ENCODE measurements at places on chromosomes 5 and 9. TPM values are rescaled to one million over a fixed set of nuclear protein-coding genes. Genes with fewer than 3 reads are reported as not detected.

DMRT2 gene
- not detected for total RNA-seq

PCDHGA2 gene
- not detected for total RNA-seq

NRARP gene
- 0.88 TPM for total RNA-seq

DNA sequence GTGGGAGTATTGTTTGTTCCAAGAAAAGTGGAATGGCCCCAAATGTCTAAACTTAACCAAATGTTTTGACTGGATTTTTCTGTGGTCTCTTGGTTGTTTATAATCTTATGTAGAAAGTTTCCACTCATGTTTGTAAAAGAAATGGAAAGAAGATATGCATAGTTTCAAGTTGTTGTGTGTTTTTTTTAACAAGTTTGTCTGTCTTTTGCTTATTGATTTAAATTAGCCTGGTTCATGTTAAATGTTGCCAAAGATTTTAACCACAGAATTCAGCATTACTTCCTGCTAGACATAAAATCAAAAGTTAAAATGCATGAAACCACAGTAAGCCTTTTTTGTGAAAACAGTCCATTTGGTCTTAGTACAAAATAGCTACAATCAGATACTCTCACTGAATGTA is 14.0 kb downstream of the PPWD1 start:
- no peak for DNase-seq

- DNase-seq, result peak; percentile 92
These were observed 2.1 kb upstream of the ANXA2R start for GRCh38 chr5:43042176-43042625.

DNA sequence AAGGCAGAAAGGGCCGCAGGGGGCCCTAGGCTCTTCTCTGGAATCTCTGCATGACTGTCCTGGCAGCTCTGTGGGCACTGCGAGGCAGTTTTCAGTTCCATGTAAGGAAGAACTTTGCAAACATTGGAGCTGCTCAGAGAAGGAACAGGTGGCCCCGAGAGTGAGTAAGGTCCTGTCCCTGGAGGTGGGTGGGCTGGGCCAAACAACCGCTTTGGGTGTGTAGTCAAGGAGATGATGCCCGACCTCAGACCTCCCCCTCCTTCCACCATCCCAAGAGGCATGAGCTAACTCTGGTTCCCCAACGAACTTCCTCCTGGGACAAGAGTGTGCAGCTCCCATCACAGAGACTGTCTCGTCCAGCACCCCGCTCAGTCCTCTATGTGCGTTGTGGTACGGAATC is 20.5 kb downstream of the CSF1R start:
- no peak for DNase-seq

DNA sequence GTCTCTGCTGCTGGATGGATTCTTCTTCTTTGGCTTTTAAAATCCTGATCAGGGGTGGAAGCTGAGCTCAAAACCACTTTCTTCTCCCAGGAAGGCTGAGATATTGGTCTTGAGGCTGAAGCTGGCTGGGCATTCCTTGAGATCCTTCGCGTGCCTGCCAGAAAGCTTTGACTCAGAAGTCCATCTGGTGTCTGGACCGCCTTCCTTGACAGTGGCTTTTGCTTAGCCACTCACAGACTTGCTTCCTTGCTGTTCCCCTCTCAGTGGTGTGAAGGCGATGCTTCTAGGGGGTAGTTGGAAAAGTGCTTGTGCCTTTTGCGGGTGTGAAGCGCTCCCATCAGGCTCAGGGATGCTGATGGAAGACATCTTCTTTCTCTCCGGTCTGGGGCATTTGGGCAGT is 45.9 kb downstream of the RGS3 start:
- DNase-seq, result no peak

- DNase-seq, result no peak
These were observed 25.8 kb downstream of the COL23A1 start for GRCh38 chr5:178564397-178564796.

DNA sequence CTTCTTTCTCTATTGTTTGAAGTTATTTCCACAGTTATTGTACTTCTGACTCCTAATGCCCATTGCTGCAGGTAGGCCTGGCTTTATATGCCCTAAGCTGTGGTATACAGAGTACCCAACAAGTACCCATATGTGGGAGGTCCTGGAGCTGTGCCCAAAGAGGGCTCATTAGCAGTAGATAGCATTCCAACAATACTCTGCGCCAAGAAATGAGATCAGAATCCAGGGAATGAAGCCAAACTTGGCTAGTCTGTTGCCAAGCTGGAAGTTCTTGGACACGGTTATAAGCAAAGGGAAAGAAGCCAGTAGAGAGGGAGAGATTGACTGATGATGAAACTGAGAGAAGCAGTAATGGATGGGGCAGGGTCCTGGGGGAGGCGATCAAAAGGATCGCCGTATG is 29.7 kb upstream of the FAM169A start:
- no peak for DNase-seq

- no peak for DNase-seq
These were observed 391.3 kb downstream of the SLCO4C1 start for GRCh38 chr5:101904736-101905135.

GRCh38 chr9:4059437-4059836 is 240.4 kb downstream of the GLIS3 start:
- DNase-seq, result no peak

GRCh38 chr5:10745133-10745532 is 15.9 kb downstream of the DAP start:
- no peak for DNase-seq

GRCh38 chr5:170632985-170633234 is 129.1 kb downstream of the KCNIP1 start:
- DNase-seq, result no peak

GRCh38 chr9:132990781-132991180 is 12.3 kb downstream of the GFI1B start:
- DNase-seq, result no peak
